ENCODE measurements at places on chromosomes 6 and 20.

- DNase-seq: no peak
Observed at GRCh38 chr20:36115925-36116324, 38.6 kb upstream of the EPB41L1 start.

- DNase-seq: no peak
Observed at GRCh38 chr6:116409756-116410155, 39.0 kb downstream of the DSE start.

DNA sequence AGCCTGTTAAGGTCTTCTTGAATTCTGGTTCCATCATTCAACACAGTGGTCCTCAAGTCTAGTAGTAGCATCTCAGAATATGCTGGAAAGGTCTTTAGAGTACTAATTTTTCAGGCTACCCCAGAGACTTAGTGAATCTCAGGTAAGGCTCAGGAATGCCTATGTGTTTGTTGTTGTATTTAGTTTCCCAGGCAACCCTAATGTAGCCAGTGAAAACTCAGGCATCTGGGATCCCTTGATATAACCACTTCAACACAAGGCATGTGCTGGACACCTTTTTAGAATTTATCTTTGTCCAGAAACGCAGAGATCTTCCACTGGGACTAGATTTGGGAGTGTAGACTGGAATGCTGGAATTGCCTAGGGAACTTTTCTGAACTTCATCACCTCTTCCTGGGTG, 597.9 kb upstream of the FLRT3 start:
- DNase-seq: no peak

DNA sequence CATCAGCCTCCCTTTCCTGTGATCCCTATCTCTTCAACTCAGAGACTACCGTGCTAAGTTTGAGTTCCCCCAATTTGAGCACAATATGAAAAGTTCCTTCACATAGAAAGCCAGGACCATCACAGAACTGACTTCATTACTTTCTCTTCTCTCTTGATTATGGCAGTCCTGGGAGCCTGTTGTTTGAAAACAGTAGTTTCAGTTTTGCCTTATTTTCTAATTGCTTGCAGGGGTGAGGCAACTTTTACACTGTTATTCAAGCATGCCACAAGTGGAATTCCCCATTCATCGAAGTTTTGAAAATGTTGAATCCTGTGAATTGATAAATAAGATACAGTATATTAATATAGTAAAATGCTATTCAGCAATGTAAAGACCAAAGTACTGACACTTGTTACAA, 569.7 kb upstream of the MARCKS start:
- no peak for DNase-seq

- DNase-seq: no peak
Observed at GRCh38 chr20:63740070-63740626, 572 bp downstream of the SLC2A4RG start.

DNA sequence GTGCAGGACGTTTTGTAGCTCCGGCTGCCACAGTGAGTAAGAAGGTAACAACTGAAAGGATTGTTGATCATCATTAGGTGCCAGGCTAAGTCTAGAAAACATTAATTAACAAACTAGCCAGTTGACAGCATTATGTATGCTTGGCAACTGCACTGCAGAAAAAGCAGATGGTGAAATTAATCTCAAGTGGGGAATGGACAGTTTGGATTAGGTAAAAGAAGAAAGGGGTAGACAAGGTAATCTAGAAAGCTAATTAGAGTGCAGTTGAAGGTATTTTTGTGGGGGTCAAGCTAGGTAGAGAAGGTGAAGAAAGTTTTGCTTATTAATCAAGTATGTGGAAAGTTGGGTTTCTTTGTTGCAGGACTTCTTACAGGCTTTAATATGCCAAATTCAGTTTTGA, 69.7 kb upstream of the HINT3 start:
- no peak for DNase-seq

GRCh38 chr6:11217360-11218101, 14.9 kb downstream of the NEDD9 start:
- no peak for DNase-seq

GRCh38 chr6:5067305-5067704, 17.8 kb upstream of the PPP1R3G start:
- DNase-seq: no peak

- no peak for DNase-seq
Observed at GRCh38 chr6:73923905-73924485, 228.0 kb downstream of the CD109 start.

- DNase-seq: no peak
Observed at GRCh38 chr6:7047128-7047527, 60.6 kb upstream of the RREB1 start.

DNA sequence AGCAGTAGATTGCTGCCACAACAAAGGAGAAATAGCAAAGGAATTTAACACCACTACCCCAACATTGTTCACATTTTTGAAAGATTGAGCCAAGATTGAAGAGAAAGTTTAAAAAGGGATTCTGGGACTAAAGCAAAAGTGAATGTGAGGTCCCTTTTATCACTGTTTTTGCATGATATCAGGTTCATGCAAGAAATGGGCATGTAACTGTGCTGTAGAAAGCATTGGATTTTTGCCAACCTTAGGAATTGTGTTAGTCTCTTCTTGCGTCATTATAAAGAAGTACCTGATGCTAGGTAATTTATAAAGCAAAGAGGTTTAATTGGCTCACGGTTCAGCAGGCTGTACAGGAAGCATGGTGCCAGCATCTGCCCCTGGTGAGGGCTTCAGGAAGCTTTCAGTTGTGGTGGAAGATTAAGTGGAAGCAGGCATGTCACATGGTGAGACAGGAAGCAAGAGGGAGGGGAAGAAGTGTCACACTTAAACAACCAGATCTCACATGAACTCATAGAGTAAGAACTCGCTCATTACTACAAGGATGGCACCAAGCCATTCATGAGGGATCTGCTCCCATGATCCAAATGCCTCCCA, 4.6 kb upstream of the GJB7 start:
- DNase-seq: no peak

- no peak for DNase-seq
Observed at GRCh38 chr6:74607934-74608333, 597.9 kb downstream of the COL12A1 start.
